Body of pancreas (tissue), 4 donors: ENCODE measurements at places on chromosomes 13 and 19.
A peak's percentile ranks its signal among the peaks of the same experiment; 100 is the strongest.

GRCh38 chr13:32045982-32046785 is 14.6 kb downstream of the FRY start:
- no peak for DNase-seq
- peaks cover 46% of the 10 kb centered on the region for H3K4me1 ChIP-seq
- H3K27ac ChIP-seq: peak overlapping the region; percentile 39
- H3K27me3 ChIP-seq: no peaks in the 10 kb centered on the region
- no peak overlapping the region for H3K4me3 ChIP-seq

GRCh38 chr13:37132211-37132610 is 26.7 kb upstream of the CSNK1A1L start:
- H3K4me3 ChIP-seq: no peak overlapping the region
- no peak overlapping the region for H3K27ac ChIP-seq
- no peak for DNase-seq
- no peaks in the 10 kb centered on the region for H3K36me3 ChIP-seq

GRCh38 chr19:51689751-51690453 is 3.2 kb upstream of the SPACA6 start:
- H3K4me3 ChIP-seq: peak overlapping the region; percentile 93
- H3K36me3 ChIP-seq: no peaks in the 10 kb centered on the region
- H3K27ac ChIP-seq: peak overlapping the region; percentile 90
- H3K4me1 ChIP-seq: peaks cover 31% of the 10 kb centered on the region
- no peaks in the 10 kb centered on the region for H3K27me3 ChIP-seq

DNA sequence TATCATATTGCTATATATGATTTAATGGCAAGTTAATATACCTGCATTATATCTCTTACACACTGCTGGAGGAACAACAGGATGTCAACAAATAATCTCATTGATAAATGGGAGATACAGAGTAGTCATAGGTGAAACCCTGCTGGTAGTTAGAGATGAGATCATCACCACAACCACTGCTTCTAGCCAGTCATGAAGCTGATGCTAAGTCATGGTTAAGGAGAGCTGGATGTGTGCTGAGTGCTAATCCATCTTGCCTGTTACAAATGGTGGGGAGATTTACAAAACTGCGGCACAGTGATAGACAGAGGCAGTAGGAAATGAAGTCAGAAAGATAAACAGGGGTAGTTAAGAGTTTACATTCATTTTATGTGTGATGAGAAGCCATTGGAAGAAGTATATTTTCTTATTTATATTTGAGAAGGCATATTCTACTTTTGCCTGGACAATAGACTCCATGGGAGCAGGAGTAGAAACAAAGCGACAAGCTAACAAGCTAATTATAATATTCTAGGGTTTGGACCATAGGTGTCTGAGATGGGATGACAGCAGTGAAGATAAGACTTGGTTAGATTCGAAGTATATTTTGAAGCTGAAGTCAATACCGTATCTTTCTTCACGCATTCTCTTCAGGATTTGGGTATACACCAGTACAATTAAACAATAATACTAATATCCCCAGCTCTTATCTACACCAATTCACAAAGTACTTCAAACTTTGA is 78.0 kb upstream of the TRPC4 start:
- no peaks in the 10 kb centered on the region for H3K27me3 ChIP-seq
- no peak overlapping the region for H3K27ac ChIP-seq
- H3K36me3 ChIP-seq: no peaks in the 10 kb centered on the region
- no peak for DNase-seq

GRCh38 chr13:74825152-74825937 is 656.6 kb downstream of the TBC1D4 start:
- no peak for DNase-seq
- H3K27me3 ChIP-seq: no peaks in the 10 kb centered on the region
- no peak overlapping the region for H3K4me3 ChIP-seq

DNA sequence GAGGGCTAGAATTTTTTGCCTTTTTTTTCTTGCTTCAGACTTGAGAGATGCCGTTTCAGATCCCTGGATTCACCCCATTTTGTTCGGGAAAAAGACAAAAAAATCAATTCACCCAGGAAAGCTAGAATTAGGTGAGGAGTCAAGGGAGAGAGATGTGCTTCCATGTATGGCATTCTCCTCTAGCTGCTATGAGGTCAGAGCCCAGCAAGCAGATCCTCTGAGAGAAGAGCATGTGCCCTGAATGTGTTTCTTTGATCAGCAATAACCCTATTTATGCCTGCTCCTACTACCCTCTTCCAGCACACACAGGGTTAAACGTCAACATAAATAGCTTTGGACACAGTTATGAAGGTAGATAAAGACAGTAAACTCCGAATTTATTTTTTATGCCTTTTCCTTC is 53.6 kb downstream of the NDFIP2 start:
- no peaks in the 10 kb centered on the region for H3K27me3 ChIP-seq
- DNase-seq: no peak
- H3K4me1 ChIP-seq: peaks cover 7% of the 10 kb centered on the region
- no peaks in the 10 kb centered on the region for H3K36me3 ChIP-seq
